Stimulated activated CD8-positive, alpha-beta memory T cell treated with anti-CD3 and anti-CD28 coated beads, Interleukin-7, amount 100 ng/mL, for 24 hours (primary cell): ENCODE measurements at places on chromosomes 7 and 10.

GRCh38 chr10:53005612-53006345, 233.2 kb upstream of the MBL2 start:
- DNase-seq = no peak

DNA sequence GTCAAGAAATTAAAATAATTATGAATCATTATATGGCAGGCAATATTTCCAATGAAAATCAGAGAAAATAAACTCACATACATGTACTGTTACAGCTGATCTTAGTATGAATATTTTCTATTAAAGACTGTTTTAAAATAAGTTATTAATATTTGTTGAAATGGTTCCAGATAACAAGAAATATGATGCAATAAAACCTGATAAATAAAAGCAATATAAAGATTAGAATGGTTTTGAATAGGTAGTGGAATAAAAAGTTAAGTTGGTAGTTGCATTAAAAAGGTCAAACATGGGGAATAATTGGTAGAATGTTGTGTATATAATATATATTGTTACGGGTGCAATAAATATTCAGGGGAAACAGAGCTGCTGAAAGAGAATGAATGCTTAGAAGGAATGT, 52.5 kb downstream of the MEST start:
- no peak for DNase-seq

GRCh38 chr10:77927402-77928246, 1.1 kb upstream of the DLG5 start:
- no peak for DNase-seq

GRCh38 chr7:2358968-2359527, 4.4 kb downstream of the EIF3B start:
- DNase-seq = no peak

GRCh38 chr10:28676326-28676967, 874 bp upstream of the BAMBI start:
- no peak for DNase-seq

DNA sequence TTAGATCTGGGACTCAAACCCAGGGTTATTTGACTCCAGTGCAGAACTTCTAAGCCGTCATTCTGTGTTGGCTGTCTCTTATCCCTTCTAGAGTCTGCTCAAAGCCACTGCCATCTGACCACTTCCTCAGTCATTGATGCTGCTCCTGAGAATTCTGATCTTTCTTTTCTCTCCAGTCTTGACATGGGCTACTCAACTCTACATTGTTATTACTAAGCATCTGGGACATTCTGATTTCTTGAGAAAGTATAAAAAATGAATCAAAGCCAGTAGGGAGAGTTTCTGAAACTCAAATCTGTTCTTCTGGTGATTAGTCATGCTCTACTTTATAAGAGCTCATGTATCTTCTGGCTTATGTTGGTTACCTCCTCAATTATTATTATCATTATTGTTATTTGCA, 48.7 kb downstream of the ANK3 start:
- DNase-seq = no peak

DNA sequence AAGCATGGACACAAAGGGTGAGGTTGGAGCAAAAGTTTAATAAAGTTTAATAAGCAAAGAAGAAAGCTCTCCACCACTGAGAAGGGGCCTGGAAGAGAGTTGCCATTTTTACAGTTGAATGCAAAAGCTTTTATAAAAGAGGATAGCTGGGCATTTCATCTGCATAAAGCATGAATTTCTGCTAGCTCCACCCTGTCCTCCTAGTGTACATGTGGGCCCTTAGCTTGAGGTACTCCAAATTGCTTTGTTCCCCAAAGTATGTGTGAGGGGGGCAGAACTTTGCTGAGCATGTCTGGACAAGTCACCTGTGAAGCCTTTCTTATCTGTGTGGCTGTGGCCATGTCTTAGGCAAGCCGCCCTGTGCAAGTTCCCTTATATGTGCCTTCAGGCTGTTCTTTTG, 22.6 kb upstream of the CROT start:
- no peak for DNase-seq

GRCh38 chr10:28058746-28059145, 59.9 kb upstream of the ODAD2 start:
- DNase-seq = no peak

DNA sequence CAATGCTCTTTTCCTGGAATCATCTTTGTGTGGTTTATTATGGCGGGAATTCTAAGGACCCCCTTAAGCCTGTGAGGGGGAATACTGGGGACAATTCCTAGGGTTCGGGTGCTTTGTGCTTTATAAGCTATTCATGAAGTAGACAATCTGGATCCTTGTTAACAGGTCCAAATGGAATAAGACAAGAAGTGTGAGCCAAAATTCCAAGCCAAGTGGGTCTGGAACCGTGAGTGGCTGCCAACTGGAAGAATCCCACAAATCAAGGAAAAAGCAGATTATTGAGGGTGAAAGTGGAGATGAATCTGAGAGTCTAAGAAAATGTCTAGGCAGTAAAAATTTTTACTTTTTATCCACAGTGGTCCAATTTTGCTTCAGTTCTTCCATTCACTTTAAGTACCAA, 136.8 kb downstream of the MDFIC start:
- no peak for DNase-seq

DNA sequence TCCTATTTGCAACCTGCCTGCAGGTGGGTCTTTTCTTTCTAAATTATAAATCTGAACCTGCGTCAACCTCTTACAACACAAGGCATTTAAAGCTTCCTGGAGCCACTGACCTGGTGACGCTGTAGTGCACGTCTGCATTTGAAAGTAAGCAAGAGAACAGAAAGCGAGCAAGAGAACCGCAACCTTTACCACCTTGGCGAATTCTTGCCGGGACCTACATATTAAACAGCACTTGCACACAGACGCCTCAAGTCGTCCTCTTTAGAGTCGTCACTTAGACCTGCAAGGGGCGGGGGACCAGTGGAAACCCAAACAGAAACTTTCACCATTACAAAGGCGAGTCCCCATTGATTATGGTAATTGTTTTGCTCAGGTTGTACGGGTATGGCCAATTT, 9.5 kb downstream of the GLI3 start:
- DNase-seq = no peak

- DNase-seq = no peak
Observed at GRCh38 chr10:113775686-113776294, 24.3 kb downstream of the PLEKHS1 start.

DNA sequence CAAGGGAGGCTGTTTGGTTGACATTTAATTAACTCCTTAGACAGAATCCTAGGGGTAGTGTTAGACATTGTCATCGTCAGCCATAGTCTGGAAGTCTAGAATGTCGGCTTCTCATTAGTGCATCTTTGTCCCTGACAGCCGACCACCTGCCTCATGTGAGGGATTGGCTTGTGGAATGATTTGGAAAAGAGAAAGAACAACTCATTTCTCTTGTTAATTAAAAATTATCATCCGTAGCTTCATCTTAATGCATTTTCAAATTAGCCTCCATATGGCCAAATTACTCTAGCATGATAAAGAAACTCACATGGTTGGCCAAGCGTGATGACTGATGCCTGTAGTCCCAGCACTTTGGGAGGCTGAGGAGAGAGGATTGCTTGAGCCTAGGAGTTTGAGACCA, 97.7 kb upstream of the PARD3 start:
- DNase-seq = no peak

GRCh38 chr7:10401793-10402192, 571.9 kb upstream of the PHF14 start:
- DNase-seq = no peak

DNA sequence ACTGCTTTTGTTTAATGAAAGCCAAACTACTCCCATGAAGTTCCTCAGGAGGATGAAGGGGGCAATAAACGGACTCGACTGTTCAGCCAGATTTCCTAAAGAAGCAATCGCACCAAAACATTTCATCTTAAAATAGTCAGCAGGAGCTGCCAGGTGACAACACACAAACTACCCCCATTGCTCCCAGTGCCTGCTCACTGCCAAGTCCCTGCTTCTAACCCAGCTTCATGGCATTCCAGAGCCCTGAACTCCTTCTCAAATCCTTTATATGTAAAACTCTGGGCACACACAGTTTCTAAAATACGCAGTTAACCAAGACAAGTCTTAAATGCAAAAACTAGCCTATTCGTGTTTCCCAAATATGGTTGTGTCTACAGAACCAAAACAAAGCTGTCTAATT, 110.0 kb downstream of the SORBS1 start:
- DNase-seq = no peak

DNA sequence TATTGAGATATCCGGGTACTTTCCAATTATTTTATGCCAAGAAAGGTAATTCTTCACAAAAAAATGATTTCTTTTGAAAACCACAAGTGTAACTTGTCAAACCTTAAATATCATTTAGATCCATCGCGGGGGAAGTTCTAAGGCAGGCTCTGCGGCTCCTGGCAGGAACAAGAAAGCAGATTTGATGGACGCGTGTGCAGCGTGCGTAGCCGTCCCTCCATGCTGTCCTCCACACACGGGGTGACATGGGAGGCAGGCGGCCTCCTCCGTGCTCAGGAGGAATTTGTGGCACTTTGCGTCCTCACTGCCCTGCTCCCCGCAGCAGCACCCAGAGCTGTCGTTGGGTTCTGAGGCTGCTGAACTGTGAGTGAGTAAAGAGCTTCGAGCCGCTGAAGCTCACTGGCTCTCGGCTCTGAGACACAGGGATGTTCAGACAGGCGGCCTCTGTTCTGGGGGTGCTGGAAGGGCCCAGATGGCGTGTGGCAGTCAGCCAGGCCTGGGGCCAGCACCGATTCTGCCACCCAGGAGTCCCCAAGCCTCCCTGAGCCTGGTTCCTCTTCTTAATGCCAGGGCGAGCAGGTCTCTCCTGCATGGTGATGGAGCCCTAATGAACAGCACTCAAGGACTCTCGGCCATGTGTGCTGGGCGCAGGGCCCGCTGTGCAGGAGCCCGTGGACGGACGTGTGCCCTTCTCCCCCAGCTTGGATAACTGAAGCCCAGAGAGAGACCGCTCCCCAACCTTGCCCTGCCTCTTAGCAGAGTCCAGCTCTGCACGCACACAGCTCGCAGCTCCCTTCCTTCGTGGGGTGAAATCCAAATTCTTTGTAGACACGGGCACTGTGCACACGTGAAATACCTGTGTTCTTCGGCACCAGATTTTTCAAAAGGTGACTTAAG, 185.4 kb upstream of the SHH start:
- no peak for DNase-seq

GRCh38 chr7:93442478-93443224, 131.9 kb downstream of the CALCR start:
- DNase-seq = peak; percentile 5

DNA sequence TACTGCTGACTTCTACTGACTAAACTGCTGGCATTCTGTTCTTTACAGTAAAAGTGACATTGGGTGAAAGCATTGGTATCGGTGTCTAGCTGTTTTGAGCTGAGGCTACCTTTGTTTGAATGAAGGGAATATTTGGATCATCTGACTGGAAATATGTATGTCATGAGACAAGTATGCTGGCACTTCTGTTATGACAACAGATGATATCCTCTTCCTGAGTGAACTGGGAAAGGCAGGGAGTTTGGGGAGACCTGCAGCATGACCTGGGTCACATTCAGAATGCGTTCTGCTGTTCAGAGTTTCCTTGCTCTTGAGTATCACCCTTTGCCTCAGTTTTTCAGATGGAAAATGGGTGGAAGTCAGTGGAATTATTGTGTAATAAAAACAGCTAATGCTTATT, 81.8 kb downstream of the PLCE1 start:
- DNase-seq = no peak

DNA sequence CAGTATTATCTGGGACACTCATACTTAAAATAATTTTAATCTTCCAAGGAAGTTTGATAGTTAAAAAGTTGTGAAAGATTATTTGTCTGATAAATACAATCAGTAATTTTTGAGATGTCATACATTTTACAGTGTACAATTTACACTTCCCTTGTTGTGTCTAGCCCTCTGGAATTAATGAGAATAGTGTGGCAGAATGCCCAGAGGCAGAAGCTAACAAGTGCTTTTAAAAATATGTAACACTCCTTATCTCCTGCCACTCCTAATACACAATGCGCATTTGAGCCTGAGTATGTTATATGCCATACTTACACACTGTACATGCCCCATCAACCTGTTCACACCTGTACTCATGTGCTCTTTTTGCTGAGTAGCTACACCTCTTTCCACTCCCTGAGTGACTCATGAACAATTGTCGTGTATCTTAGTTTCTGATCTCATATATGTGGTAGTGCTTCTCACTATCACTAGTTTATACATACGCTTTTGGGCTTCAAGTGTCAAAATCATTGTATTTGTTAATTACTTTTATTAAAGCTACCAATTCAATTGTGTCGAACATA, 106.9 kb upstream of the GNAI1 start:
- DNase-seq = no peak

DNA sequence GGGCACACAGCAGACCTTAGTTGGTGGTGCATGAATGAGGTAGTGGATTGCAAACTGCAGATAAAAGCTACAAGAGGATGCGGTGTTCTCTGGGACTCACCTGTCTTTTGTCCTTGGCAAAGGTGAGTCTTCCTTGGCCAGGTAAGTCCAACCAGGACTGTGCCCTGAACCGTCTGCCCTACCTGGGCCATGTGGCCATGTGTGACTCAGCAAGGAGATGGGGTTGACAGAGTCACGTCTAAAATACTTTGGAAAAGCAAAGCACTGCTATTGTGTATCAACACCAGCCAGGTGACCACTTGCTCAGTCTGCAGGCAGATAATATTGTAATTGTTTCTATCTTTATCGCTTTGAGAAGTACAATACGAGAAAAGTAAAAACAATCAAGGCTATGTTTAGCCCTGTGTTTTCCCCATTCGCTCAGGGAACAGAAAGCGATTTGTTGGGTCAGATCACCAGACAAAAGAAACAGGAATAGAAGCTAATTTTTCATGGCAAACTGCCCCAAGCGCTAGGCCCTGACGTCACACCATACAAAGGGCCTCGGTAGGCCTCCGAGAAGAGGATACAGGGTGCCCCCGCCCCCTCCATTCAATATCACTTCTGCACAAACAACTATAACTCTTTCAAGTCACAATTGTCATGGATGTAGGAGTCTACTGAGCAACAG, 57.3 kb downstream of the FAM53B start:
- DNase-seq = no peak

- no peak for DNase-seq
Observed at GRCh38 chr7:140738280-140738679, 41.8 kb downstream of the NDUFB2 start.

DNA sequence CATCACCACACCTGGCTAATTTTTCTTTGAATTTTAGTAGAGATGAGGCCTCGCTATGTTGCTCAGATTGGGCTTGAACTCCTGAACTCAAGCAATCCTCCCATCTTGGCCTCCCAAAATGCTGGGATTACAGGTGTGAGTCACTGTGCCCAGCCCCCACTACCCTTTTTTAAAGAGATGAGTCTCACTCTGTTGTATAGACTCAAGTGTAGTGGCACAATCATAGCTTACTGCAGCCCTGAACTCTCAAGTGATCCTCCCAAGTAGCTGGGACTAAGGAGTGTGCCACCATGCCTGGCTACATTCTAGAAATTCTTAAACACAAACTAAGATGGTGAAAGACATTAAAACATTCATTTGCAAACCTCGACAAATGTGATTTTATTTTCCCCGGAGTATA, 12.6 kb downstream of the SYPL1 start:
- no peak for DNase-seq

- no peak for DNase-seq
Observed at GRCh38 chr7:3279147-3279818, 21.8 kb upstream of the SDK1 start.
